Stimulated activated CD4-positive, alpha-beta T cell treated with anti-CD3 and anti-CD28 coated beads, Interleukin-12 subunit alpha, Interleukin-12 subunit beta, amount 100 ng/mL, for 48 hours (primary cell): ENCODE measurements at places on chromosomes 2 and 18.

GRCh38 chr2:196370381-196370780 is 199.0 kb upstream of the STK17B start:
- no peak for DNase-seq

GRCh38 chr2:222281506-222281905 is 17.3 kb downstream of the PAX3 start:
- DNase-seq: no peak

- DNase-seq: no peak
Observed at GRCh38 chr18:23422751-23423418, 30.2 kb upstream of the RIOK3 start.

DNA sequence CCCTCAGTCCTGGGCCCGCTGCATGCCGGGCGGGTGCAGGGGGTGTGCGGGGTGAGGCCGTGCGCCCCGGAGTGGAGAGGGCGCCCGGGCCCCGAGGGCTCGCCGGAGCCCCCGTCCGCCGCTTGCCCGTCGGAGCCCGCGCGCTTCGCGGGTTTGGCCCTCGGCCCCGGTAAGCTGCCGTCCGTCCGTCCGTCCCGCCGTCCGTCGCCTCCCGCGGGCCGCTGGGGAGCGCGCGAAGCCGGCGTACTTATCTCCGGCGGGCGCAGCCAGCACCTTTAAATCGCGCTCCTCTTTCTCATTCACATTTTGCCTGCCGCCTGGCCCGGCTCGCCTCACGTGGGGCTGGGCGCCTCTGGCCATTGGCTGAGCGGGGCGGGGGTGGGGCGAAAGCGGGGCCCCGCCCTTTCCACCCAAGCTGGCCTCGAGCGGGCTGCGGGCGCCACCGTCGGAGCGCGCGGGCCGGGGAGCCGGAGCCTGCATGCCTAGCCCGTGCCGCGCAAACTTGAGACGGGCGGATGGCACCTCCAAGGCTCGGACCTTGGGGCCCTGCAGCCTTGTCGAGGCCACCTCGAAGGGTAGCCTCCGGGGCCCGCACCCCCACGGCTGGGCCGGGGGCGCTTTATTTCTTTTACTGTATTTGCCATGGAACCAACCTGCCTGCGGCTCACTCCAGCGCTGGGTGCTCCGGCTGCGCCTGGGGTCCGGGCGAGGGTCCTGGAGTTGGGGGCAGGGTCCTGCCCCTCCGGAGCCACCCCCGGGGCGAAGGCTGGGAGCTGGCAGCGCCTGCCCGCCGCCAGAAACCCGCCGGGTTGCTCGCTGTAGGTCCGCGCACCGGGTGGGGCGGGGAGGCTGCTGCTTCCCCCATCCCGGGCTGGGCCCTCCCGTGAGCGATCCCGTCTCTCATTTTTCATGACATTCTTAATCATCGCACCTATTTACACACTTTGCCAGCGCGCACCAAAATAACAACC is at the start of gene GBX2:
TSS of gene GBX2 (minus strand) at position 277 of the 971 bp plus-strand sequence. CDS start 415 bp downstream, outside the sequence.
- DNase-seq: no peak
